ENCODE measurements at places on chromosomes 1 and 21.

- no peak for DNase-seq
Observed at GRCh38 chr1:26282401-26282918, 2.6 kb downstream of the SH3BGRL3 start.

DNA sequence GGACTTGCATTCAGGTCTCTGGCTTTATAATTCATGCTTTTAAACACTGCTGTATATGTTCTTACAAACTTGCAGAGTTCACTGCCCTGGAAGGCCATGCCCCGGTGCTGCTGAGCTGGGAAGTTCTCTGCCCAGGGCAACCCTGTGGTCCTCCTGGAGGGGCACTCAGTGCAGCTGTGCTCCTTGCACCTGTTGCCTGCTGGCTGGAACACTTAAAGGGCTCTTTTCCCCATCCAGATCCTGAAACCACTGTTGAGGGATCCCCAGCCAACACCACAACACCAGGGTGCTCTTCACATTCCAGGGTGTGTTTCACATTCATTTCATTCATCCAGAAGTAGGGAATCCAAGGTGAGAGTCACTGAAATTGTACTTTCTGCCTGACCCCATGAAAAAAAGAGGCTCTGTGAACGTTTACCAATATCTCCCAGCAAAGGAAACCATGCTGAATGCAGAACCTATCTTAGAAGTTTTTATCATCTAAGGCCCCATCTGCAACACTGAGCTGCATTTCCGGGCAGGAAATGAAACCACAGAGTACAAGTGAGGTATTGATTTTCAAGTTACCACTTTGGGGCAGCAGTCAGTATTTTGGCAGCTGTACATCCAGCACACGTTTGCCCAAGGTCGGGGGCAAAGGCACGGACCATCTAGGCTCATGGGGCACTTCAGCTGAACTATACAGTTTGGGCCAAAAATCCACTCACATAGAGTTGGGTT, 16.4 kb upstream of the KIAA0040 start:
- DNase-seq: no peak

- DNase-seq: no peak
Observed at GRCh38 chr1:232806186-232806510, 932 bp downstream of the MAP10 start.

DNA sequence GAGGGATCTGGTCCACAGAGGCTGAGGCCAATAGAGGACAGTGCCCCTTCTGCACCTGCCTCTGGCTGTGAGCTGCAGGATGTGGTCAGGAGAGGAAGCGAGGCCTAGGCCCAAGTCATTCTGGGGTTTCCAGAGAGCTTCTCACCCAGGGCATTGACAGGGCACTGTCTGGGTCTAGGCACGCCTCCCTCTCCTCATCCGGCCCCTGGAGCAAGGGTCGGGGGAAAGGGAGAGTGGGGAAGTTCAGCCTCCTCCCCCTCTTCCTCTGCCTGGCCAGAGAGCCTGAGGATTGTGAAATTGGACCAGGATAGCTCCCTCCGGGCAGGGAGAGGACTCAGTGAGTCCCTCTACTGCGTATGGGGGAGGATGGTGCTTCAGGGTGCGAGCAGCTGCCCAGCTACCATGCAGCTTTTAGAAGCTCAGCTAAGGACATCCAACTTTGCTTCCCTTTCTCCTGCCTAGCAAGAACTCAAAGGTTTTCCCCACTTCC, 6.3 kb upstream of the INAVA start:
- no peak for DNase-seq

GRCh38 chr1:26411624-26412074, 1.0 kb downstream of the LIN28A start:
- no peak for DNase-seq

GRCh38 chr1:193929374-193930033, 743.1 kb upstream of the B3GALT2 start:
- no peak for DNase-seq

DNA sequence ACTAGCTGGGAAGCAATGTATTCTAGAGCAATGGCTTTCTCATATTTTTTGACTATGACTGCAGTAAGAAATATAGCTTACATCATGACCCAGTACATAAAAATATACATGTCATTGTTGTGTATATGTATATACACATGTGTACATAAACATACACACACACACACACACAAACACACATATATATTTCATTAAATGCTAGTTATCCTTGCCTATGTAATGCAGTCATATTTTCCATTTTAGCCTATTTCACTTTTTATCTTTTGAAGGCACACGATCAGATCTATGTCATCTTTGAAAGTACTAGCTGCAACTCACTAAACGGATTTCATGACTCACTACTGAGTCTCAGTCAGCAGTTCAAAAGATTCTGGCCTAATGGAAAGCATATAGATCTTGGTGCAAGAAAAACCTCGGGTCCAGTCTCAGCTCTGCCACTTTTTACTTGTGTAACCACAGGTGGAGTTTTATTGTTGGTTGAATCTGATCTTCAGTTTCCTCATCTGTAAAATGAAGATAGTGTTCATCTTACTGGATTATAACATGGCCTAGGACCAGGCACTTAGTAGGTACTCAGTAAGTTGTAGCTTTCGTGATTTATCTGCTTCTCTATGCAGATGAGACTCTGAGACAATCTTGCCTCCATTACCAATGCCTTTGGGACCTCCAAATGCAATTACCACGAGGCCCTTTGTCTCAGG, 325.6 kb downstream of the RRAGC start:
- no peak for DNase-seq

DNA sequence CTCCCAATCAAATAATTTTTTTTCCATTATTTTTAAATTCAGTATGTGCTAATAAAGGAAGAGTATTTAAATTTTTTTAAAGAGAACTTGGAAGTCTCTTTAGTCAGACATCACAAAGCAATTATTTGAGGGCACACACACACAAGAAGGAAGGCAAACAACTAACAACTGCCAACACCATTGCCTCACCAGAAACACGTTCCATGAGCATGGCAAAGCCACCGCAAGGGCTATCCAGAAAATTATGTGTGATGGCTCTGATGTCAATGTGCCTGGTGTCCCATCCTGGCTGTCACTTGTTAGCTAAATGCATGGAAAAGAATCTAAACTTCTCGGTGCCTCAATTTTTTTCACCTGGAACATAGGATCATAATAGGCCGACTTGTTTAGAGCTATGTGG, 262.9 kb downstream of the SEC16B start:
- DNase-seq: no peak

- DNase-seq: no peak
Observed at GRCh38 chr1:45822644-45823043, 19.2 kb downstream of the MAST2 start.

GRCh38 chr21:36450511-36450910, 29.4 kb downstream of the CLDN14 start:
- DNase-seq: no peak

DNA sequence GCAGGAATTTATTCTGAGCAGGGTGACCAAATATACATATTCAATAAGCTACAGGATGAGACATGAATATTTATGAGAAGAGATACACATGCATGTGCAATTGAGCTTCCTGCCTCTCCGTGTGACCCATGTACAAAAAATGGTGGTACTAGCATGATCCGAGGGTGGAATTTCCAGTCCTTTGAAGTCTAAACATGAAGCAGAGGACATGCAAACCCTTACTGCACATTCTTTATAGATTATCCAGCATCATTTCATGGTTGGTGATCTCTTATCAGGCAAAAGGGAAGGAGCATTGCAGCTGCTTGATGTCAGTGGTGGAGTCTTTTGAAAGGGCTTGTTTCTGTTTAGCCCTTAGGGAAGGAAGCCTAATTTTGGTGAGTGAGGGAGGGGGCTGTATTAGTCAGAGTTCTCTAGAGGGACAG, 448.6 kb downstream of the SETD4 start:
- DNase-seq: no peak

- DNase-seq: no peak
Observed at GRCh38 chr1:57156907-57157306, 191.1 kb upstream of the C8B start.

GRCh38 chr1:83017276-83017675, 981.7 kb downstream of the TTLL7 start:
- no peak for DNase-seq

GRCh38 chr1:20074055-20074724, 4.2 kb downstream of the PLA2G5 start:
- DNase-seq: no peak

DNA sequence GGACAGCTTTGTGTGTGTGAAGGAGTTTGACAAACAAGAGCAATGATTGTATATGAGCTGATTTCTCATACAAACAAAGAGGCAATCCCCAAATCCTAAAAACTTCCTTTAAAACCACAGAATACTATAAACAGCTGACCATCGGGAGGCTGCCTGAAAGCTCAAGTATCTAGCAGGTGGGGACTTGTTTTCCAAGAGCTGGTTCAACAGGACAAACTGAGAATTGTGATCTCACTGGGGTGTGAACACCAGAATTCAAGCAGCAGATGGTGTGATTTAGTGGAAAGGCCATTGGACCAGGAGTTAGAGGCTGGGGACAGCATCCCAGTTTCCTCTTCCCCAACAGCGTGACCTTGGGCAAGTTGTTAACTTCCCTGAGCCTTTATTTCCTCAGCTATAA, 13.9 kb downstream of the LMX1A start:
- no peak for DNase-seq

DNA sequence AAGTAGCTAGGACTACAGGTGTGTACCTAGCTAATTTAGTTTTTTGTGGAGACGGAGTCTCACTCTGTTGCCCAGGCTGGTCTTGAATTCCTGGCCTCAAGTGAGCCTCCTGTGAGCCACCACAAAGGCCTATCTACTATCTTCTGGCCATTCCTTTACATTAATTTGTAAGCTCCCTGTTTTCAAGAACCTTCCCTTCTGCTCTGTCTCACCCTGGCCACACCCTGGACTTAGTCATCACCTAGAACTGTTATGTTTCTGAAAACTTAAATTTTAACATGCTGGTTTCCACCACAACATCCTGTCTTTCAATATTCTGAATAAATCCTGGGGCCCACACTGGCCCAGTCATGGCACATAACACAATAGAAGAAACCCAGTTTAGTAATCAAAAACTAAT, 4.9 kb upstream of the B4GALT3 start:
- DNase-seq: peak; percentile 7
